ENCODE measurements at places on chromosomes 11 and 22.
A peak's percentile ranks its signal among the peaks of the same experiment; 100 is the strongest.

DNA sequence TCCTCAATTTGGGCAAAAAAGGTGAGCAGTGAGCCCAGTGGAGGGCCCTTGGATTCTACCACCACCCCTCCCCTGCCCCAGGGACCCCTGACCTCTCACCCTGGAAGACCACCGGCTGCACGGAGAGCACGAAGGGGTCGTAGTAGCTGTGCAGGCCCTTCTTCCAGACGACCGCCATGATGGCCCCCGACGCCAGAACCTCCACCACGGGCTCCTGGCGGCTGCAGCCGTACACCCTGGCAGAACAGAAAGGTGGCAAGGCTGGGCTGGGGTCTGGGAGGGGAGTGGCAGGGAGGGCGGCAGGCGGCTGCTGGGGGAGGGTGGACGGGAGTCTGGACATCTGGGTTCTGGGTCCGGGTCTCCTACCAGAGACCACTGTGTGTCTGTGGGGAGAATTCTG is 23.3 kb downstream of the TMPRSS6 start:
- H3K27ac ChIP-seq: no peak overlapping the region
- no peak overlapping the region for H3K4me3 ChIP-seq
- H3K27me3 ChIP-seq: no peaks in the 10 kb centered on the region

- H3K36me3 ChIP-seq: 0 out of 2 replicates have a peak, but pooled peaks cover 2% of the 10 kb centered on the region
- peak; percentile 33 for DNase-seq
- H3K4me1 ChIP-seq: no peaks in the 10 kb centered on the region
- no peak overlapping the region for H3K4me3 ChIP-seq
These were observed 18.8 kb downstream of the PRPF19 start for GRCh38 chr11:60887556-60887955.

- H3K27me3 ChIP-seq: no peaks in the 10 kb centered on the region
- no peak overlapping the region for H3K27ac ChIP-seq
- H3K36me3 ChIP-seq: no peaks in the 10 kb centered on the region
- no peak overlapping the region for H3K4me3 ChIP-seq
- H3K4me1 ChIP-seq: no peaks in the 10 kb centered on the region
These were observed 155.1 kb downstream of the DDX10 start for GRCh38 chr11:108819957-108820356.

GRCh38 chr22:43481568-43482317 is 69.9 kb downstream of the MPPED1 start:
- H3K4me1 ChIP-seq: peaks cover 5% of the 10 kb centered on the region
- no peak for DNase-seq
- no peak overlapping the region for H3K27ac ChIP-seq
- H3K36me3 ChIP-seq: no peaks in the 10 kb centered on the region
- no peak overlapping the region for H3K4me3 ChIP-seq

DNA sequence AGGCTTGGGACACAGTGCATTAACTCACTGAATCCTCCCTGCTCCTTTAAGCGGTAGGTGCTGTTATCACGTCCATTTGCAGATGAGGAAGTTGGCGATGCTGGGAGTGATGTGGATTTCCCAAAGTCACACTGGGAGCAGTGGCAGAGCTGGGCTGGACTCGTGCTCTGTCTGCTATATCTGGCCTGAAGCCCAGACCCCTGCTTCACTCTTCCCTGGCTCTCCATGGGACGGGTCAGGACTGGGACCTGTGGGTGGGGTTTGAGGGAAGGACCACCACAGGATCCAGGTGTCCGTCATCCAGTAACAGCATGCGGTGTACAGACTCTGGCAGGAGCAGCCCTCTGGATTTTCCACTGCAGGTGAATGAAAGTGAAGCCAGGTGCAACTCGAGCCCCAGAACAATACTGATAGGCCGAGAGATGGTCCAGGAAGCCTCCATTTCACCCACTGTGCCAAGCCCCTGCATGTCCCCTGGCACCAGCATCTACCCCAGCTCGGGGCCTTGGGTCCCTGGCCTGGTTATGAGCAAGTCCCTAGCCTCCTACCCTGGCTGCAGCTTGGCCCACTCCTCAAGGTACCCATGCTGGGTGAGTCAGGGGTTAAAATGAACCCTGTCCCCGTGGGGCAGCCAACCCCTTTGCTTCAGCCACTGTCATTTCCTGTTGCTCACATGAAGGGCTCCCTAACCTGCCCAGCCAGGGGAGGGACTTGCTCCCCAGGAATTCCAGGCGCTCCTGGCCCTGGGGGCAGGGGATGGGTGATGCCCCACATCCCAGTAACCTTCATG is 4.2 kb downstream of the USP2 start:
- H3K4me3 ChIP-seq: no peak overlapping the region
- no peak for DNase-seq
- peaks cover 23% of the 10 kb centered on the region for H3K4me1 ChIP-seq
- peaks cover 3% of the 10 kb centered on the region for H3K27me3 ChIP-seq
- H3K36me3 ChIP-seq: no peaks in the 10 kb centered on the region
- H3K27ac ChIP-seq: no peak overlapping the region

DNA sequence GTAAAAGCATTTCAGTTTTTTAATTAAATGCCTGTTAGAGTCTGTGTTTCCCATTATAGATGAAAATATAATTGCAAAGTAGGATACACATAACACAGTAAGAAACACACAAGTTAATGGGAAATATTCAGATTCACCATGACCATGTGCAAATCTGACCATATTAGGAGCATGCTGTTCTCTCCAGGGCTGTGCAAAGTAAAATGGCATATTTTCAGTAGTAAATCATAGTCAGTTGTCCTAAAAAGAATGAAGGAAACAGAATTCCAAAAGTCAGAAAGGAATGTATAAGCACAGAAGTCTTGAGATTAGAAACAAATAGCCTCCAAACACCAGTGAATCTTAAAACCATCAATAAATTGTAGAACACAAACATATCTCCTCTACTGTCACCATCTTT is 44.4 kb downstream of the CNTN5 start:
- H3K27ac ChIP-seq: no peak overlapping the region
- H3K36me3 ChIP-seq: no peaks in the 10 kb centered on the region
- H3K4me1 ChIP-seq: no peaks in the 10 kb centered on the region
- no peak for DNase-seq

DNA sequence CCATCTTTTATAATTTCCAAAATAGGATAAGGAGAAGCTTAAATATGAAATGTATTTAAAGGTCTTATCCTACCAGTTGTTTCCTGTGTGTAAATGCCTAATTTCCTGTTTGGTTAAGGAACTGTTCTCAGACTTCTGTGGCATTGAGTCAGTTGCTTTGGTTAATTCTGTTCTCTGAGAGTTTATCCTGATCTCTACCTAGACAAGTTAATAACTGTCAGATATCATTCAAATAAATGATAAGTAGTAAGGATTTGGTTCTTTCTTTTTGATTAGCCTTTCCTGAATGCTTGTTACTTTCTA is 39.5 kb downstream of the CTNND1 start:
- peaks cover 31% of the 10 kb centered on the region for H3K36me3 ChIP-seq
- H3K4me1 ChIP-seq: peaks cover 1% of the 10 kb centered on the region
- no peaks in the 10 kb centered on the region for H3K27me3 ChIP-seq
- no peak overlapping the region for H3K27ac ChIP-seq
- H3K4me3 ChIP-seq: no peak overlapping the region

DNA sequence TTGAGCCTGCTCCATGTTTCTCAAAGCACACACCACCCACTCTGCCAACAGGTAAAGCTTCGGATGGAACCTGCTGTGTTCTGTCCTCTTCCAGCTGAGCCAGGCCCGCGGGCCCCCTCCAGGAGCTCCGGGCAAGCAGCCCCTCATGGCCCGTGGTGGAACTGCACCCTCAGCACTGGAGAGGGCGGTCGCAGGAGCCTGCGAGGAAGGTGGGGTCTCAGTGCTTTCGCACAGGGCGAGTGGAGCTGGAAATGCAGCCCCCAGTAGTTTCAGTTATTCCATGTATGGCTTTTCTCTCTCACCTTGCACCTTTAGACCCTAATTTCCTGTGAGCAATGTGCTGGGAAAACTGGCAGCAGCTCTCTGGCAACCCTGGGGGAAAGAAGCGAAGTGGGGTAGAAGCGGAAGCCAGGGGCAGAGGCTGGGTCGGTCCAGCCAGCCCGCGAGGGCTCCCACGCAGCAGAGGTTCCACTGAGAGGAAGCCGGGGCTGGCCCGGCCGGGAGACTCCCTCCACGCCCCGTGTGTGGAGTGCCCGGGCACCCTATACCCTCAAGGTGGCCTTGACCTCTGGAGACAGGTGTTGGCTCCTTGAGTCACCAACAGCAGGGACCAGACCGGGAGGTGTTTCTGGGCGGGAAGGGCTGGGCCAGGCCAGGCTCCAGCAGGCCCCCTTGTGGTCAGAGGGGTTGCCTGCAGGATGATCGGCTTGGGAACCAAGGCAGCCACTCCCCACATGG is 119.9 kb upstream of the TMEM45B start:
- no peak overlapping the region for H3K4me3 ChIP-seq
- no peak overlapping the region for H3K27ac ChIP-seq
- no peaks in the 10 kb centered on the region for H3K27me3 ChIP-seq

GRCh38 chr11:2835296-2835695 is 50.3 kb downstream of the CDKN1C start:
- no peak for DNase-seq
- 0 out of 2 replicates have a peak, but pooled peaks cover 2% of the 10 kb centered on the region for H3K27me3 ChIP-seq
- no peak overlapping the region for H3K4me3 ChIP-seq
- peaks cover 6% of the 10 kb centered on the region for H3K4me1 ChIP-seq
- no peaks in the 10 kb centered on the region for H3K36me3 ChIP-seq

DNA sequence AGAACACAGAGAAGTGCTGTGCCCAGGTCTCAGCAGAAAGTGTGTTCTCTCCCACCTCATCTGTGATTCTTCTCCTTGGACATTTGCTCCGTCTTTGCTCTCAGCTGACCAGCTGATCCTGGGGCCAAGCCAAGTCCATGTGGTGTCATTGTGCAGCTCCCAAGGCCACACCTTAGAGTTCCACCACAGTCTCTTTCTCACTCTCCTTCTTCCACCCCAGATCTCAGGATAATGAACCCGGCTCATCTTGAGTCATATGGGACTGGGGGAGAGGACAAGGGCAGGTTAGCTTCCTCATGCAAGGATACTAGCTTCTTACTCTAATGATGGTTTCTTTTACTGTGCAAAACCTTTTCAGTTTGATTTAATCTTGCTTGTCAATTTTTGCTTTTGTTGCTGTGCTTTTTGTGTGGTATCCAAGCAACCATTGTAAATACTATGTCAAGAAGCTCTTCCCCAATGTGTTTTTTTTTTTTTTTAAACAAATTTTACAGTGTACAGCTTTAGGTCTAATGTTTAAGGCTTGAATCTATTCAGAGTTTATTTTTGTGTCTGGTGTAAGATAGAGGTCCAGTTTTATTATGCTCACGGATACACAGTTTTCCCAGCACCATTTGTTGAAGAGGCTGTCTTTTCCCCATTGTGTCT is 75.0 kb upstream of the OR4B1 start:
- no peaks in the 10 kb centered on the region for H3K4me1 ChIP-seq
- 0 out of 2 replicates have a peak, but pooled peaks cover 5% of the 10 kb centered on the region for H3K36me3 ChIP-seq
- H3K4me3 ChIP-seq: no peak overlapping the region
- H3K27me3 ChIP-seq: no peaks in the 10 kb centered on the region

GRCh38 chr11:31814176-31814868 is 3.2 kb upstream of the PAX6 start:
- H3K36me3 ChIP-seq: no peaks in the 10 kb centered on the region
- H3K27ac ChIP-seq: no peak overlapping the region
- DNase-seq: no peak
- H3K27me3 ChIP-seq: peaks cover 88% of the 10 kb centered on the region

Measured in iPS DF 6.9 (cell line).